ENCODE measurements at places on chromosomes 12 and 14.
A peak's percentile ranks its signal among the peaks of the same experiment; 100 is the strongest.

- peak; percentile 77 for DNase-seq
- peaks cover 36% of the 10 kb centered on the region for H3K36me3 ChIP-seq
- no peaks in the 10 kb centered on the region for H3K27me3 ChIP-seq
- peaks cover 31% of the 10 kb centered on the region for H3K4me1 ChIP-seq
Measured at GRCh38 chr12:9669534-9669933, at the start of gene CLEC2D. TSS of gene CLEC2D (plus strand) at chr12:9669713. CDS start at chr12:9669735, 22 bp downstream.

DNA sequence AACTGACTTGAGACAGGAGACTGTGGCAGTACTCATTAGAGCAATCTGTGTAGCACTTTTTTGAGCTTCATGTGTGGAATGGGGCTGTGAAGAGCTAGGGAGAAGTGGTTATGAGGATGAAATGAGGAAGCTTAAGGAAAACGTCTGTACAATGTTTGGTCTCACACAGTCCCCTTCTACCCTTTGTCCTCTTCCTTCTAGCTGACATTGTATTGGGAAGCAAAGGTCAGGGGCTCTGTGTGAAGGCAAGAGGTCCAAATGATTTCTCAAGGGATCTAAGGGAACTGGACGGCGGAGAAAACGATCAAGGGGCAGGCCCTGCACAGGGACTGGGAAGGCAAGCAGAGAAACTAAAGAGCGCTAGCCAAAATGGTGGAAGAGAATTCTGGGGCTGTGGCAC lies 13.1 kb upstream of the CIPC start:
- H3K27me3 ChIP-seq = no peaks in the 10 kb centered on the region
- no peak overlapping the region for H3K4me3 ChIP-seq
- H3K27ac ChIP-seq = no peak overlapping the region
- DNase-seq = no peak

- H3K4me3 ChIP-seq = no peak overlapping the region
- H3K27ac ChIP-seq = no peak overlapping the region
- H3K4me1 ChIP-seq = peaks cover 4% of the 10 kb centered on the region
- H3K36me3 ChIP-seq = no peaks in the 10 kb centered on the region
Measured at GRCh38 chr14:22065347-22065746, 391.7 kb upstream of the OR4E1 start.

GRCh38 chr14:101887219-101887618 lies 77.2 kb upstream of the DYNC1H1 start:
- no peak overlapping the region for H3K27ac ChIP-seq
- H3K27me3 ChIP-seq = no peaks in the 10 kb centered on the region
- no peak for DNase-seq
- H3K36me3 ChIP-seq = peaks cover 84% of the 10 kb centered on the region
- H3K4me3 ChIP-seq = no peak overlapping the region

DNA sequence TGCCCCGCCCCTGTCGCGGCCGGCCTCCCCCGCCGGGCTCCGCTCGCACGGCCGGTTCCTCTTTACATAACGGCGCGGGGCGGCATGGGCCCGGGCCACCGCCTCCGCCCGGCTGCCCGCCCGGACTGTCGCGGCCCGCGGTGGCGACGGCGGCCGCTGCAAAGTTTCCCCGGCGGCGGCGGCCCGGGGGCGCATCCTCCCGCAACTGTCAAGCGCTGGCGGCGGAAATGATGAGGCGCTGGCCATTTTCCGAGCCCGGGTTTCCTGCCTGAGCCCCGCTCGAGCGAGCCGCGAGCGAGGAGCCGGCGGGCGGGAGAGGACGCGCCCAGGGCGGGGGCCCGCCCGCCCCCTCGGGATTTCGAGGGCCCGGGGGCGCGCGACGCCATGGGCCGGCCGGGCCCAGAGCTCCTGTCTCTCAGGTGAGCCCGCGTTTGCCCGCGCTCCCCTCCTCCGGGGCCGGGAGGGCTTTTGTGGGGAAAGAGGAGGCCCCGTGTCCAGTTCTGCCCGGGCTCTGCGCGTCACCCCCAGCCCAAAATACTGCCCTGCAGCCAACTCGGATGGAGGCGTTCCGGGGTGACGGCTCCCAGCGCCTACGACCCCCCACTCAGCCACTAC lies at the start of gene SH2B3:
SH2B3 (plus strand) TSS at position 65 of the 615 bp plus-strand sequence. CDS start 12,223 bp downstream, outside the sequence.
- H3K27ac ChIP-seq = peak within 1 kb of the TSS; percentile 98
- H3K4me1 ChIP-seq = peaks cover 73% of the 10 kb centered on the region
- H3K27me3 ChIP-seq = no peaks in the 10 kb centered on the region
- H3K36me3 ChIP-seq = no peaks in the 10 kb centered on the region

GRCh38 chr14:26261368-26262122 lies 336.3 kb downstream of the NOVA1 start:
- H3K27me3 ChIP-seq = no peaks in the 10 kb centered on the region
- no peak for DNase-seq
- H3K36me3 ChIP-seq = no peaks in the 10 kb centered on the region
- H3K4me1 ChIP-seq = no peaks in the 10 kb centered on the region

DNA sequence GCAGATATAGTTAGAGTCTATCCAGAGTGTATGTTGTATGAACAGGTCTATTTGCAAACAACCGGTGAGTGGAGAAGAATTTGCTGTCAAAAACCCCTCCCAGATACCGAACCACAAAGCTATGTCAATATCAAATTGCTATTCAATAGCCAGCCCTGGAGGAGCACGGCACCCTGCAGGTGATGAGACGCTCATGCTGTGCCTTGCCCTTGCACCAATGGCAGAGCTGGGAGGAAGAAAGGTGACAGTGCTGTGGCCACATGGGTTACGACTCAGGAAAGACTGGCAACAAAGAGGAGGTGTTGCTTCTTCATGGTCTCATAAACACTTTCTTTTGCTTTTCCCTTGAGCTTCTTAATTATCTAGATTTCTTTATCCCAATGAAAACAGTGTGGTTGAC lies 55.7 kb downstream of the PAX9 start:
- H3K36me3 ChIP-seq = no peaks in the 10 kb centered on the region
- H3K27ac ChIP-seq = no peak overlapping the region
- DNase-seq = no peak
- H3K4me1 ChIP-seq = no peaks in the 10 kb centered on the region

- H3K36me3 ChIP-seq = no peaks in the 10 kb centered on the region
- no peaks in the 10 kb centered on the region for H3K27me3 ChIP-seq
- H3K4me3 ChIP-seq = no peak overlapping the region
Measured at GRCh38 chr14:24054324-24054641, 2.5 kb downstream of the CARMIL3 start.

DNA sequence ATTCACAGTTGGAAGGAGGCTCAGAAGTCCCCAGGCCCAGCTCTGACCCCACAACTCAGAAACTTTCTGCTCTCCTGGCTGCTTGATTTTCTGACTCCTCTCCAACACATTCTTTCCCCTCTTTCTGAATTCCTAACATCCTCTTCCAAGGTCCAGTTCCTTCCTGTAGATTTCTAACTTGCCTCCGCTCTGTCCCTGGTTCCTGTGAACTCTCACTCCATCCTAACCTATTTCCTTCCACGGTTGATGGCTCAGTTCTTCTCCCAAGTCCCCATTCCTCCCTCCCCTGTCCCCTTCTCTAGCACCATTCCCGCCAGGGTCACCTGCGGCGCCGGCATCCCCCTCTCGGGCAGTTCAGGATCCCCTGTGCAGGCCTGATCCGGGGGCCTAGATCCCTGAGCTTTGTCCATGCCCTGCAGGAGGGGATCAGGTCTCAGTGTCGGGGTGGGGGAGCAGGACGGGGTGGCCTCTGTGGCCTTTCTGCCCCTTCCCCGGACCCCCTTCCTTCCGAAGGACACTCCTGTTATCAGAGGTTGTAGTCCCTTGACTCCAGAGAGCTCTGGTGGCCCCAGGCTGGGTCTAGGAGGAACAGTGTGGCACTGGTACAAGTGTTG lies 6.0 kb upstream of the SLC22A17 start:
- H3K36me3 ChIP-seq = no peaks in the 10 kb centered on the region
- no peak overlapping the region for H3K4me3 ChIP-seq
- H3K4me1 ChIP-seq = no peaks in the 10 kb centered on the region
- H3K27me3 ChIP-seq = peaks cover 4% of the 10 kb centered on the region
- H3K27ac ChIP-seq = no peak overlapping the region
- DNase-seq = no peak

DNA sequence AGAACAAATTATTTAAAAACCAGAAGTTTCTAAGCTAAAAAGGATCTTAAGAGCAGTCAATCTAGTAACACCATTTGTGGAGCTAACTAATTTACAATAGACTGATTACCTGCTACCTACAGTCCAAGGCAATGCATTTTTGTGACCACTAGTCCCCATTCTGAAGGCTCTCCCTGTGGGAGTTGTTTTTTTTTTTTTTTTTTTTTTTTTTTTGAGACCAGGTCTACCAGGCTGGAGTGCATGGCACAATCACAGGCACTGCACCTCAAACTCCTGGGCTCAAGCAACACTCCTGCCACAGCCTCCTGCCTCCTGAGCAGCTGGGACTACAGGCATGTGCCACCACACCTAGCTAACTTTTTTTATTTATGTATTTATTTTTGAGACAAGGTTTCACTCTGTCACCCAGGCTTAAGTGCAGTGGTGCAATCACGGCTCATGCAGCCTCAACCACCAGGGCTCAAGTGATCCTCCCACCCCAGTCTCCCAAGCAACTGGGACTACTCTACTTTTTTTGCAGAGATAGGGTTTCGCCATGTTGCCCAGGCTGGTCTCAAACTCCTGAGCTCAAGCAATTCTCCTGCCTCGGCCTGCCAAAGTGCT lies 3.9 kb downstream of the GNPTAB start:
- no peak overlapping the region for H3K4me3 ChIP-seq
- H3K27me3 ChIP-seq = no peaks in the 10 kb centered on the region
- no peak for DNase-seq
- peak overlapping the region; percentile 8 for H3K27ac ChIP-seq

DNA sequence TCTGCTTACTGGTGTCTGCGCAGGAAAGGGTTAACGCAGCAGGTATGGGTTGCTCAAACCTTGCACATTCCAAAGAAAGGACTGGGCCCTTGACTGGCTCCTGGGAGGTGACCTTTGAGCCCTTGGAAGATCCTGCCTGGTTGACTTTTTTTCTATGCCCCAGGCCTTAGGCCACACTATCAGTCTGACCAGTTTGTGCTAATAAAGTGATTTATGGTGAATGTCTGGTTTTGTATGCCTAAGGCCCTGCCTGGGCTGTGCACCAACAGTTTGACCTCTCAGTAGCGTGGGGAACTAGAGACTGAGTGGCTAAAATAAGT lies 61.4 kb upstream of the SCN8A start:
- no peak for DNase-seq
- H3K27ac ChIP-seq = no peak overlapping the region
- H3K27me3 ChIP-seq = no peaks in the 10 kb centered on the region
- H3K36me3 ChIP-seq = no peaks in the 10 kb centered on the region

- no peak overlapping the region for H3K27ac ChIP-seq
- no peak for DNase-seq
- H3K4me1 ChIP-seq = no peaks in the 10 kb centered on the region
- H3K27me3 ChIP-seq = no peaks in the 10 kb centered on the region
Measured at GRCh38 chr12:28540324-28540714, 350.1 kb downstream of the CCDC91 start.

DNA sequence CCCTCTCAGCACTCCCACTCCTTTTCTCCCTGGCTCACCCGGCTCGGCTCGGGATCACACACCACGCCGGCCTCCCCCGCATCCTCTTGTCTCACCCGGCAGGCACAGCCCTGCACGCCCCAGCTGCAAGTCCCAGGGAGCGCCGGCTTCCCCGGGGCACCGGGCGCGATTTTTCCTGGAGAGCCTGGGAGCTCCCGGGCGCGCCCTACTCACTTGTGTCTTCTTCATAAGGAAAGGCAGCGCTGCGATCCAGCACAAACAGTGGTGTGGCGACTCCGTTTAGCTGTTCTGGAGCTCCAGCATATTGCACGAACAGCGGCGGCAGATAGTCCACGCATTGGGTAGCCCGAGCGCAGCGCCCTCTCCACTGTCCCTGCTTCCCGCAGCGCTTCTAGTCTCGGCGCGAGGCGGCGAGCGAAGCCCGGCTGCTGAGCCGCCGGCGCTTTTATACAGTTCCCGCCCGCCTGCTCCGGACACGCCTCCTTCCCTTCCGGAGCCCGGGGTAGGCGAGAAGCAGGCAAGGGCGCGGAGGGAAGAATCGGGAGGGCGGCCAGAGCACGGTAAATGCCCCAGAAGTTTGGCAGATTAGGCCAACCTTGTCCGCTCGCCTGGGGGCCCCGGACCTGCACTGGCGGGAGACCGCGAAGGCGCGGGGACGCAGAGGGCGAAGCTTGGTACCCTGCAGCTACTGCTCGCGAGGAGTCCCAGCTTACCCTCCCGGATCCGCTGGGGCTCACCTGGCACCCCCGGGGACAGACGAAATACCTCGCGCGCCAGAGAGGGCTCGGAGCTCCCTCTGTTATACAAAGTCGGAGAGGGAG lies at the start of gene KITLG:
KITLG (minus strand) TSS at position 421 of the 821 bp plus-strand sequence; CDS start at position 228, 193 bp downstream.
- no peaks in the 10 kb centered on the region for H3K36me3 ChIP-seq
- H3K27me3 ChIP-seq = peaks cover 8% of the 10 kb centered on the region
- H3K27ac ChIP-seq = no peak within 1 kb of the TSS
- DNase-seq = no peak
- H3K4me3 ChIP-seq = no peak within 1 kb of the TSS

- DNase-seq = peak; percentile 96
- H3K36me3 ChIP-seq = no peaks in the 10 kb centered on the region
Measured at GRCh38 chr14:73759714-73760597, 45.8 kb upstream of the PNMA1 start.

- no peaks in the 10 kb centered on the region for H3K4me1 ChIP-seq
- H3K36me3 ChIP-seq = no peaks in the 10 kb centered on the region
- no peak overlapping the region for H3K27ac ChIP-seq
- H3K27me3 ChIP-seq = no peaks in the 10 kb centered on the region
Measured at GRCh38 chr12:101127521-101128219, 82.4 kb downstream of the SLC5A8 start.

- H3K36me3 ChIP-seq = no peaks in the 10 kb centered on the region
- DNase-seq = no peak
- no peak overlapping the region for H3K27ac ChIP-seq
- no peaks in the 10 kb centered on the region for H3K27me3 ChIP-seq
- H3K4me1 ChIP-seq = no peaks in the 10 kb centered on the region
Measured at GRCh38 chr12:44748950-44749468, 127.1 kb downstream of the NELL2 start.

- DNase-seq = no peak
- no peaks in the 10 kb centered on the region for H3K27me3 ChIP-seq
- no peak overlapping the region for H3K27ac ChIP-seq
- no peaks in the 10 kb centered on the region for H3K36me3 ChIP-seq
- H3K4me3 ChIP-seq = no peak overlapping the region
Measured at GRCh38 chr14:61753631-61754030, 8.6 kb upstream of the SNAPC1 start.

GRCh38 chr12:64450057-64450640 lies 1.8 kb upstream of the TBK1 start:
- H3K36me3 ChIP-seq = peaks cover 17% of the 10 kb centered on the region
- no peak overlapping the region for H3K4me3 ChIP-seq
- peaks cover 11% of the 10 kb centered on the region for H3K4me1 ChIP-seq
- DNase-seq = no peak

- no peaks in the 10 kb centered on the region for H3K27me3 ChIP-seq
- H3K27ac ChIP-seq = no peak overlapping the region
- H3K4me3 ChIP-seq = no peak overlapping the region
- H3K36me3 ChIP-seq = no peaks in the 10 kb centered on the region
Measured at GRCh38 chr12:93122569-93123091, 193.5 kb upstream of the EEA1 start.
